PC-3 (cell line): ENCODE measurements at places on chromosomes 7 and 10.

GRCh38 chr7:167090-167855 is 25.1 kb upstream of the FAM20C start:
- no peak for DNase-seq

DNA sequence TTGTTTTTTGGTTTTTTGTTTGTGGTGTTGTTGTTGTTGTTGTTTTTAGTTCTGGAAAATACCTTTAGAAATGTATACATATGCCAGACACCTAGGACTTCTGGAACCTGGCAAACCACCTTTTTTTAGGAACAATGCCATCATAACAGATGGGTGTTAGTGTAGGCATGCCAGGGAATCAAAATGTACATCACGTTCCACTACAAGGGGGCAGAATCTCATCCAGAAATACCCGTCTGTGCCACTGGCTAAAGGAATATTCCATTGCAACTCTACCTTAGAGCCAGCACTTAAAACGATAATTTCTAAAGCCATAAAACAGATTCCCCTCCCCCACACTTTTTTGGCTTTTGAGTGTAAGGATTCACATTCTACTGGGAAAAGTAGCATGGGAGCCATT is 239.8 kb downstream of the ETV1 start:
- DNase-seq = no peak

DNA sequence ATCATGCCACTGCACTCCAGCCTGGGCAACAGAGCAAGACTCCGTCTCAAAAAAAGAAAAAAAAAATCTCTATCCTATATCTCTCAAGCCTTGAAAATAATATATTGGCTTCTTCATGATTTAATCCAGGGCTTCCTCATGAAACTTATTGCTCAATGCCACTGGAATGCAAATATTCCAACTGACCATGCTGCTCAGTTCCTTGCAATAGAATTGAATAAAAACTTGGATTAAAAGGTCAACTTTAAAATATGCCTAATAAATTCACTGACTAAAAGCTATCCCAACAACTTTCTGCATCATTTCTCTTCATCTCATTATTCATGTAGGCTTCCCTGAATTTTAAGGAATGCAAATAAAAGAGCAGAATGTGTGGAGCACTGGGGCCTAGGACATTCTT is 42.1 kb upstream of the NOBOX start:
- no peak for DNase-seq

DNA sequence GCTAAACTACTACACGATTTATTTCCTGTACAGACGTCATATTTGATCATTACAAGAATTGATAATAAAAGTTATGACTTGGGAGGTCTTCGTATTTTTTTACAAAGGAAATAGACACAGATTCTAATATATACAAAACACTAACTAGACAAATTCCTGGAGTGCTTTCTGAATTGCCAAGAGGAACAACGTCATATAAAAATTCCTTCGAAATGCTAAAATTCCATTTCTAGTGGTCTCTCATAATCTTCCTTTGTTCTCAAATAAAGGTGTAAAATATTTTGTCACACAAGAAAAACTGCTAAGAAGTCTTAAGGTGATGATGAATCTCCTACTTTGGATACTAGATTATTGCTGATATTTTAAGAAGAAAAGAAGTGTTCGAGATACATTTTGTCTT is 85.4 kb downstream of the CDK6 start:
- no peak for DNase-seq

GRCh38 chr10:78937393-78937792 is 131.4 kb upstream of the ZMIZ1 start:
- DNase-seq = peak; percentile 56

DNA sequence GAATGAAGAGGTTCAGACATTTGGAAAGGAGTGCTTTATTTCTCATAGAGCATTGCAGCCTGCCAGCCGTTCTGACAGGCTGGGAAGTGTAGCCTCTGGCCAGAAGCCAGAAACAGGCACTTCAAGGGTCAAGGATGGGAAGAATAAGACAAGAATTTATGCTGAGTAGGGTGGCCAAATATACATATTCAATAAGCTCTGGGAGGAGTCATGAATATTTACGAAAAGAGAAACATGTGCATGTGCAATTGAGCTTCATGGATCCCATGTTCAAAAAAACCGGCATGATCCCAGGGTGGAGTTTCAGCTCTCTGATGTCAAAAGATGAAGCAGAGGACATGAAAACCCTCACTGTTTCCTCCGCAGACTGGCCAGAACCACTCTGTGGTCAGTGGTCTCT is 32.9 kb downstream of the TLX1 start:
- no peak for DNase-seq

DNA sequence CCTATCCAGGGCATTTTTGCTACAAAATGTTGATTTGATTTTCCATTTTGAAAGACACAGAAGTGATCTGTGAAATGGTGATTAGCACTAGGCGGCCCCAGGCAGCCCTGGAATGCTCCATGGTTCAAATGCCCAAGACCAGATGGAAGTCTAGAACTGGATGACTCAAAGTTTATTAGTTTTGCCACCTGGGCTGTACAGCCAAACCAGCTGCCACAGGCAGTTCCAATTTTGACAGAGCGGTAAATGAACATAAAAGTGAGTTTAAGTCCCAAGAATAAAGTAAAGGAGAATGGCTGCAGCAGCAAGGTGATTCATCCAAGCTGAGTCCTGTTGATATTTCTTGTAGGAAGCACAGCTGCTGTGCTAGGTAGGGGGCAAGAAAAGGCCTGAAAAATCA is 180.5 kb downstream of the SUGCT start:
- DNase-seq = no peak

DNA sequence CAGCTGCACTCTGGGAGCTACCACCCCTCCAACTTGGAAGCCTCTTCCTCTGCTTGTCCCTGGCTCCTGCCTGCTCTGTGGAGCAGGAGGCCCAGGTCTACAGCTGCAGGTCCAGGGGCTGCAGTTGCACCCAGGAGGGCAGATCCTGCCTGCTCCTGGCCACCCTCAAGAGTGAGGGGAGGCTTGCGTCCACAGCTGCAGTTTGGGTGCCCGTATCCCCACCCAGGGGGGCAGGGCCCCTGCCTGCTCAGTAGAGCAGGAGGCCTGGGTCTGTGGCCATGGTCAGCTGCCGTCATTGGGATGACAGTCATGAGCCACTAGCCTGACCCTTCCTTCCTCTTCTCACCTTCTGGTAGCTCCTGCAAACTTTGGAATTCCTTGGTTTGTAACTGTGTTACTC is 25.1 kb downstream of the HHEX start:
- DNase-seq = no peak

DNA sequence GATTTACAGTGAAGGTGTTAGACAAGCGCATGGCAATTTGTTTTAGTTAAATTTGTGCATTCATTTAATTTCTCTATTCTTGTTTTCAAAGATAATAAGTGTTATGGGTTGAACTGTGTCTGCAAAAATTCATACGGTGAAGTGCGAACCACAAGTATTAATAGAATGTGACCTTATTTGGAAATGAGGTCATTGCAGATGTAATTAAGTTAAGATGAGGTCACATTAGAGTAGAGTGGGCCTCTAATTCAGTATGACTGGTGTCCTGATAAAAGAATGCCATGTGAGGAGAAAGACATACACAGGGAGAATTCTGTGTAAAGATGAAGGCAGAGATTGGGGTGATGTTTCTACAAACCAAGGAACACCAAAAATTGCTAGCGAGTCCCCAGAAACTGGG is 158.8 kb upstream of the SEMA3E start:
- no peak for DNase-seq

GRCh38 chr7:4434306-4434705 is 247.8 kb upstream of the FOXK1 start:
- DNase-seq = no peak

GRCh38 chr10:44856696-44857095 is 54.4 kb upstream of the TMEM72 start:
- no peak for DNase-seq

DNA sequence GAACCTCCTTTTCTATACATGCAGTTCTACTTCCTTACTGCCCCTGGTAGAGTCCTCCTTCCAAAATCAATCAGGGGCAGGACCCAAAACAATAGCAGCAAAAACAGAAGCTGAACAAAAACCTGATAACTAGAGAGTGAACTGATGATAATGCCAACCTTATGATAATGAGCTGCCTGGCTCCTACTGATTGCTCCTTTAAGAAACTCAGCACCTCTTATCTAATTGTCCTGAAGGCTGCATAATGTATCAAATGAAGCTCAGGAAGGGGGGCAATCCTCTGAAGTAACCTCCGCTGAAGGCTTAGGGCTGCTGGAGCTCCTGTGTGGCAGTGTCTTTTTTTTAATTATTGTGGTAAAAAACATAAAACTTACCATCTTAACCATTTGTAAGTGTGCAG is 257.0 kb downstream of the PHTF2 start:
- no peak for DNase-seq

- no peak for DNase-seq
Observed at GRCh38 chr10:43256531-43257346, 10.1 kb downstream of the RASGEF1A start.

DNA sequence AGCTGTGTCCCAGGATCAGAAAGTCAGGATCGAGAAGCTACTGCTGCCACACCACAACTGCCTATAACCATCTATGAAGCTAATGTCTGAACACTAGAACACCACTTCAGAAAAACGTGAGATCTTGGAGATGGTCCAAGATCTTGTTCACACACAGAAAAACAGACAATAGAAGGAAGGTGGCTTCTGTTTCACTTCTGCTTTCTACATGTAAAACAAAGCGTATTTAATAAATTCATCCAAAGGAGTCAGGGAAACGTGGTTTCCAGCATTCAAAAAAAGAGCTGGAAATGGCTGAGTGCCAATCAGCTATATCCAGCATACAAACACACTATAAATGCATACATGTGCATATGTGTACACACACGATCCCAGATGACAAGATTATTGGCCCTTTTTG is 70.2 kb upstream of the CCDC71L start:
- no peak for DNase-seq

- DNase-seq = no peak
Observed at GRCh38 chr7:71473366-71473967, 341.5 kb downstream of the GALNT17 start.

- peak; percentile 29 for DNase-seq
Observed at GRCh38 chr10:117987244-117987909, 59.4 kb downstream of the RAB11FIP2 start.

GRCh38 chr10:109898007-109898406 is 25.3 kb downstream of the XPNPEP1 start:
- no peak for DNase-seq

DNA sequence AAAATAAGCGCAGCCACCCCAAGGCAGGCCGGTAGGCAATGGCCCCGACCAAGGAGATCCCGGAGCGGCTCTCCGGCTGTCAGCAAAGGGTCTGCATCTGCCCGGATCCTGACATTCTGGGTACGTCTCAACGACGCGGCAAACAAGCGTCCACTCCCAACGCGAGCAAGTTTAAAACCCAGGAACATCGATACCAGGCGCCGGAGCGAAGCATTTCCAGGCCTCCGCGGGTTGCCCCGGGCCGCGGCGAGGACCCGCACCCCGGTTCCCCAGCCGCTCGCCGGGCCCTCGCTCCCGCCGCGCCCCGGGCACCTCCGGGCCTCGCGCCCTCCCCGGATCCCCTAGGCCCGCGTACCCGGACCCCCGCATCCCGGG is 453 bp downstream of the URGCP start:
- peak; percentile 14 for DNase-seq

DNA sequence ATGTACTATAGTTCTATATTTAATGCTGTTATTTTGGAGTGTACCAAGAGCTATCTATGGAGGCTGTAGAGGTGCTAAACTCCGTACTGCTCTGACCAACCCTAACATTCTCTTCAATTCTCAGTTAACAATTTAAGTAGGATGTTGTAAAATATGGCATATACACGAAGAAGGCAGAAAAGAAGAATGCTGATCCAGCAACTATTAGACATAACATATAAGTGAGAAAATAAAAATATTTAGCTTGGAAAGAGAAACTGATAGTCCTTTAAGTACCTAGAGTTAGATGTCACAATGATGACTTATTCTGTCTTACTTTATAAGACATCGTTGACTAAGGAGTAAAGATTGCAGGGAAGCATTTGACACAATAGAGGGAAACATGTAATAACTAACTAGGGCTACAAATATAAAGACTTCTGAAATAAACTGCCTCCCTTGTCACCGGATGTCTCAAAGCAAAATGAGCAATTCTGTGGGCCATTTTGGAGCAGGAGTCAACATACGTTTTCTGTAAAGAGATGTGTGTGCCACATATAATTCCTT is 159.5 kb downstream of the CPEB3 start:
- peak; percentile 8 for DNase-seq

DNA sequence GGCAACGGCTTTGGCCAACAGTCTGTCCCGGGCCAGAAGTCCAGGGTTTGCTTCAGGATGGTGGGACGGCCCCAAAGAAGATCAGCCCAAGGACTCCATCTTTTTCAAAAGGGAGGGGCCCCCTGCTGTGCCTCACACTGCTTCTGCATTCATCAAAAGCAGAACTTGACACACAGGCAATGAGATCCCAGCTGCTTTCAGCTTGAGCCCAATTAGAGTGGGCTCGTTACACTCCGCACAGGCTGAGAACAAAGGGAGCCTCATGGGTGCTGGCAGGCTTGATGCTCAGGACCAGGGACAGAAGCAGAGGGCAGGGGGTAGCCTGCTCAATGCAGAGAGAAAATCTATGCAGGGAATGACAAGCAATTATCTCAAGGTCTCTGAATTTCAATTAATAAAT is 45.5 kb downstream of the VOPP1 start:
- no peak for DNase-seq

DNA sequence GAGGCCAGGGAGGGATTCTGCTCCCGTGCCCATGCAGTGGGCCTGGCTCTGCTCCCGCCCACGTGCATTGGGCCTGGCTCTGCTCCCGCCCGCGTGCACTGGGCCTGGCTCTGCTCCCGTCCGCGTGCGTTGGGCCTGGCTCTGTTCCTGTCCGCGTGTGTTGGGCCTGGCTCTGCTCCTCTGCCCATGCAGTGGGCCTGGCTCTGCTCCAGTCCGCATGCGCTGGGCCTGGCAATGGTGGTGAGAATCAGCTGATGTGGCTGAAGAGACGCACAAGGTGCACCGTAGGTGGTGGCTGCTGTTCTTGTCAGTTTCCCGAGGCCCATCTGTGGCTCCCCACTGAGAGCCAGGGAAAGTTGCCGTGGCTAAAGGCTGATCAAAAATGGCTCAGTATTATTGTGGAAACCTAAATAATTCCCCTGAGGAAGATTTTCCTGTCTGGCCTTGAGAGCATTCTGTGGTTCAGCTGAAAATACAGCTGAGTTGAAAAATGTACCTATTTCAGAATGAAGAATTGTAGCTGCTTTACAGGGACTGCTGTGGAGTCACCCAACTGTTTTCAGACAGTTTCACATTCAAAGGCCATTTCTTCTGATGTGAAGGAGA is 572.4 kb downstream of the GLRX3 start:
- DNase-seq = no peak

- no peak for DNase-seq
Observed at GRCh38 chr10:1418031-1418550, 319.2 kb downstream of the ADARB2 start.

- peak; percentile 65 for DNase-seq
Observed at GRCh38 chr7:142375710-142376313, 118.0 kb upstream of the PRSS58 start.

GRCh38 chr10:132540456-132540855 is 2.9 kb downstream of the INPP5A start:
- DNase-seq = peak; percentile 36

GRCh38 chr10:117226813-117227451 is 14.0 kb upstream of the SLC18A2 start:
- DNase-seq = peak; percentile 56

- peak; percentile 71 for DNase-seq
Observed at GRCh38 chr10:93916257-93917063, 22.7 kb downstream of the SLC35G1 start.
